Stimulated activated CD4-positive, alpha-beta T cell treated with anti-CD3 and anti-CD28 coated beads, Interleukin-4, amount 100 ng/mL, for 24 hours (primary cell): ENCODE measurements at places on chromosomes 7 and 10.

GRCh38 chr10:13352519-13352918 is 4.4 kb upstream of the SEPHS1 start:
- DNase-seq, result no peak

GRCh38 chr10:9379183-9379582 is 1324.7 kb downstream of the GATA3 start:
- no peak for DNase-seq

- DNase-seq, result no peak
Observed at GRCh38 chr7:25940086-25940906, 211.7 kb upstream of the NFE2L3 start.

GRCh38 chr7:87359366-87359765 is 13.9 kb downstream of the CROT start:
- DNase-seq, result no peak

DNA sequence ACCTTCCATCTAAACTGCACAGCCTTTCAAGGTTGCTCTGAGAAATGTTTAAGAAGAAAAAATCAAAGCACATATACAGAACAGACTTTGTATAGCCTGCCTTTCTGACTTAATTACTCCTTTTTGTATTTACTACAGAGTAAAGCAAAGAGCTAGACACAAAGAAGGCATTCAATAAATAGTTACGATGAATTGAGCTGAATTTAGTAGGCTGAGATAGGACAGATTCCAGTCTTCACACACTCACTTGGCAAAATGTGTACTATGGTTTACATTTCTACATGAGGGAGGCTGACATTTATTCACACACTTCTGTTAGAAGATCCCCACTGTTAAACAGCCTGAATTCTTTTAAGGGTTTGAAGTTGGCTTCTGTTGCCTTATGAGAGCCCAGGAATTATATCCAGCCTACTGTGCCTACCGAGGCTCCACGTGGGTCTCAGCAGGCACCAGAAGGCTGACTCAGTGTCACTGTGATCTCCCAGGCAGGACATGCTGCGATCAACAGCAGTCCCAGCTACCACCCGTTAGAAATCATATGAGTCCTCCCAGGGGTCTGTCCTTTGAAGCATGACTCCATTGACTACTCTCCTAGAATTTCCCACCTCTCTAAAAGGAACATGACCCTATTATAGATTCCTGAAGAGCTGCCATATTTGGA is 24.5 kb upstream of the SLC25A13 start:
- no peak for DNase-seq

GRCh38 chr7:90267263-90267858 is 22.4 kb downstream of the CFAP69 start:
- no peak for DNase-seq

GRCh38 chr7:151597541-151598444 is 78.1 kb upstream of the RHEB start:
- DNase-seq, result no peak

DNA sequence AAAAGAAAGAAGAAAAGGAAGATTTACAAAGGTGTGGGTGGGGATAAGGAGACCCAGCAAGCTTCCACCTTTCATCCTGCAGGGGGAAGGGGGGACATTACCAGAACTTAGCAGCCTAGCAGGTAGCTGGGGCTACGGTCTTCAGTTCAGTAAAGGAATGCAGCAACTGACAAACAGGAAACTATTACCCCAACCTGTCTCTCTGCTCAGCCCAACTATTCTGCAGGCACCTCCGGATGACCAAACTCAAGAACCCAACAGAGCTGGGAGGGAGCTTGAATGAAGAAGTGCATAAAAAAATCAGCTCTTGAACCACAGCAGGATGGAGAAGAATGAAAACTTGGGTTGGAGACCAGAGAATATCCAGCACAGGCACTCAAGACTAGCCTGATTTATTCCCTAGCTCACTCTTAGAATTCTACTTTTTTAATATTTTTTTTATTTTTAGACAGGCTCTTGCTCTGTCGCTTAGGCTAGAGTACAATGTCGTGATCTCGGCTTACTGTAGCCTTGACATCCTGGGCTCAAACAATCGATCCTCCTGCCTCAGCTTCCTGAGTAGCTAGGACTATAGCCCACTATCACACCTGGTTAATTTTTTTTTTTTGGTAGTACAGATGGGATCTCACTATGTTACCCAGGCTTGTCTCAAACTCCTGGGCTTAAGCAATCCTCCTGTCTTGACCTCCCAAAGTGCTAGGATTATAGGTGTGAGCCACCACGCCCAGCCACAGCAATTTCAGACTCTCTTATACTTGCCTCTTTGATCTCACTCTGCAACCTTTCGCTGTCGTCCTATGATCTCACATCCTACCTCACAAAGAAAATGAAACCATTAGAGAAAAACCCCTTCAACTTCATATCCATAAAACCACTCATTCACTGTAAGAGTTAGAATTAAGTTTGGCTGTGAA is 18.5 kb upstream of the C10orf67 start:
- peak; percentile 65 for DNase-seq

DNA sequence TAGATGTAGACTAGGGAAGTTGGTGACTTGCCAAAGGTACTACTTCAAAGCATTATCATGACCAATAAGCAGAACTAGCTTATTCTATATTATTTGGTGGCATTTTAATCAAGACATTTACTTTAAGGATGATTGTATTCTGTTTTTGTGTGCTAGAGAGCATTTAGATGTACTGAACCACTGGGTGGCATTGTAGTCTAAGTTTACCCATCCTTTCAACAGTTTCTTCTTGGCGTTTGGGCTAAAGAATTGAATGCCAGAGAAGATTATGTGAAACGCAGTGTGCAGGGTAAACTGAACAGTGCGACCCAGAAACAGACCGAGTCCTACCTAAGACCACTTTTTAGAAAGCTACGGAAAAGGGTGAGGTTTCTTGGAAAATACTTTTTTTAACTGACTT is 26.8 kb downstream of the PRPF18 start:
- no peak for DNase-seq

DNA sequence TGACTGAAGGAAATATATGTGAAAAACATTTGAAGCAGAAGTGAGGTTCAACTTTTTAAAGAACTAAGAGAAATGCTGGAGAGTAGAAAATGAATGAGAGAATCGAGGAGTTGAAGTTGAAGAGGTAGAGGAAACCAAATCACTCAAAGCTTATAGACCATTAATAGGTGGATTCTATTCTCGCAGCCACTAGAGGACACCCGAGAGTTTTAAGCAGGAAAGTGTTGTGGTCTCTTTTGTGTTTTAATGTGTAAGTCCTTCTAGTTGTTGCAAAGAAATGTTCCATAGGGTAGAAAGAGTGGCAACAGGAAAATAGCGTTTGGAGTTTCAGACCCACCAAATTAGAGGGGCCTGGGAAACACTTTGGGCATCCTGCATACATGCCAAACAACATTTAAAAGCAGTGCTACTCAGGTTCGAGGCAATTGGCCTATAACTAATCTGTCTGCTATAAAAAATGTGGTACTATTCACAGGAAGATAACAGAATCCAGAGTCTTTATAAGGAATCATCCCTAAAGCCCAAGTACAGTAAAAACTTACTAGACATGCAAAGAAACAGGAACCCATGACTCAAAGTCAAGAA is 75.3 kb upstream of the TAS2R16 start:
- no peak for DNase-seq

DNA sequence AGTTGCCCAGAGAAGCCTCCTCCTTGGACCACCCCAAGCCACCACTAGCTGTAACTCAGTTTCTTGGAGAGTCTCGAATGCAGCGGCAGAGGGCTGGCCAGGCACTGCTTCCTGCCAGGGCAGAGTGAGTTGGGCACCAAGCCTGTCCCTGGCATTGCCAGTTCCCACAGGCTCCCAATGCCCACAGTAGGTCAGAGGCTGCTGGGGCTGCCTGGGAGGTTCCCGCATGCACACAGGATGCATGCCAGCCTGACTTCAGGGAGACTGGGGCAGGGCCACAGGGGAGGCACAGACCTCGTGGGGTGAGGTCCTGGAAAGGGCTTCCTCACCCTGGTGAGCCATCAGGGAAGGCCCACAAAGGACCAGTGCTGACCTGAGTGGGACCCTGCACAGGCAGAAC is 152.8 kb downstream of the ZNF248 start:
- DNase-seq, result no peak
